ENCODE measurements at places on chromosomes 3 and 15.

GRCh38 chr15:64305261-64305660, 50.7 kb downstream of the CSNK1G1 start:
- no peak for DNase-seq

- no peak for DNase-seq
Measured at GRCh38 chr3:32564195-32564594, 6.5 kb downstream of the DYNC1LI1 start.

DNA sequence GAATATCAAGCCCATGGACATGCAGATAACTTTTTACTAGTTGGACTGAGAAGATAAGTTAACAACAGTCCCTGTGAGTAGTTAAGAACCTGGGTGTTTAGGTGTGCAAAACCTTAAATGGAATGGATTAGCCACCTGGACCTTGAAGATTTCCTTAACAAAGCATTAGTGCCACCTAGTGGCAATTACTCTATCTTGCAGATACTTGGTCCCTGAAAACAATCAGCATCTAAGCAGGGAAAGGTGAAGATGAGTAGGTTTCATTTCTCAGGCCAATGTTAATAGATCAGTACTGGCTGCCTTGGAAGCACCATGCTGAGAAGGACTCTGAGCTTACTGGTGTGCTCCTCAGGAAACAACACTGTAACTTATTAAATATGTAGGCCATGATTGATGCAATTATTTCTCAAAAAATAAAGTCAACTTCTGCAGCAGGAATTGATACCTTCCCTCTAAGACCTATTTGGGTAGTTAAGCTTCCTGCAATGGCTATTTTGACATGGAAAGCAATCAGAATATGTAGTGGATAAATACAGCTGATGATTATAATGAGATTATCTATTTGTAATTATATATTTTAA, 329.4 kb downstream of the TBC1D5 start:
- peak; percentile 21 for DNase-seq

DNA sequence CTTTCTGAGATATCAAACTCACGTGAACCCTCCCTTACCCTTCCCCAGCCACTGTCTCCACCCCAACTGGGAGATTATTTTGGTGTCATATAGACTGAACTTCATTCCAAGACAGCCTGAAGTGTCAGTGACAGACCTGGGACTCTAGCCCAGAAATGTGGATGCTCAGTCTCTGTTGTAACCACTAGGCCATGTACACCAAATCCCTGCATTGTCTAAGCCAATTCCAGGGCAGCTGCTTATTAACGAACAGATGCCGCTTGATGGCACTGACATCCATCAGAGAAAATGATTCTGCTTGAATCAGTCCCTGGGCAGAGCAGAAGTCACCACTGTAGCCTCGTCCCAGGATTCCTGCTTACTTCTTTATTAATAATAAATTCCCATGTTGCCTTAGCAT, 305.5 kb downstream of the GRM7 start:
- DNase-seq = no peak

DNA sequence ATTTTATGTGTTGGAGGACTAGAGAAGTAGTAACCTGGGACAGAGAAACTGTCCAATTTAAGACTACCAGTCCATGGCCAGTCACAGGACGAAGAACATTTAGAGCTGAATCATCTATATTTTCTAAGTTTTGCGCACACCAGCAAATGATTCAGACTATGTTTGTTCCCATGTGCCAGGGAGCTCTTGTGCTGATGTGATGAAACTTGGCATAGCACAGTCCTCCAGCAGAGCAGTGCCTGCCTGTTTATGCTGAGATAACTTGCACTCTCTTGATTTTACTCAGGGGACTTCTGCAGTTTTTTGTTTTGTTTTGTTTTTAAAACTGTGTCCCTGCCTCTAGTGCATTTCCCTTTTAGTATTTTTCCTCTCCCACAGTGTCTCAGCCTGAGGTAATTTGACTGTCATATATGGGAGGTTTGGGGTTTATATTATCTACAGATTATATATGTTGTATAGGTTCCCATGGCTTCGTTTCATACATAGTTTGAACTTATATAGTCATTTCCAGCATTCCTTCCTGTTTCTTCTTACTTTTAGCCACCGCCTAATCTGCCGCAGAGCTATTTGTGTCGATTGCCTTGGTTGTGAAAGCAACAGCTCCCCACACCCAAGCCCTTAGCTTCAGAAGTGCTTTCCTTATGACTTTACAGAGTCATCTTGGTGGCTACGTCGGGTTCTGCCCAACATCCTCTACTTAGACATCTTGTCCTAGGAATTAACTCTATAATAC, 45.5 kb downstream of the PPM1L start:
- DNase-seq = no peak

DNA sequence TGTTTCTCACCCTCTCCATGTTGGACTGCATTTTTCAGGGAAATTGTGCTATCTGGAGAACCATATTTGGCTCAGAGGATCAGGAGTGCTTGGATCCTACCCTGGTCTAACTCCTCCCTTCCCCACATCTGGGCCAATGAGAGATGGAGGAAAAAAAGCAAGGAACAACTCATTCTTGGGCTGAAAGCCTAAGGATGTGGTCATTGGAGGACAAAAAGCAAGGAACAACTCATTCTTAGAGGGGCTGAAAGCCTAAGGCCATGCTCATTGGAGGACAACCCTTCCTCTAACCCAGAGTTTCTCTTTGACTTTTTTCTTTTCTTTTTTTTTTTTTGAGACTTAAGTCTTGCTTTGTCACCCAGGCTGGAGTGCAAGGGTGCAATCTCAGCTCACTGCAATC, 48.6 kb upstream of the CHRNB4 start:
- no peak for DNase-seq

GRCh38 chr3:195097331-195098255, 173.4 kb downstream of the XXYLT1 start:
- no peak for DNase-seq

DNA sequence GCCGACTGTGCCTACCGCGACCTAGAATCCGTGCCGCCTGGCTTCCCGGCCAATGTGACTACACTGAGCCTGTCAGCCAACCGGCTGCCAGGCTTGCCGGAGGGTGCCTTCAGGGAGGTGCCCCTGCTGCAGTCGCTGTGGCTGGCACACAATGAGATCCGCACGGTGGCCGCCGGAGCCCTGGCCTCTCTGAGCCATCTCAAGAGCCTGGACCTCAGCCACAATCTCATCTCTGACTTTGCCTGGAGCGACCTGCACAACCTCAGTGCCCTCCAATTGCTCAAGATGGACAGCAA, 1.4 kb downstream of the ISLR start:
- DNase-seq = no peak

GRCh38 chr15:95793231-95793630, 537.3 kb upstream of the NR2F2 start:
- no peak for DNase-seq

DNA sequence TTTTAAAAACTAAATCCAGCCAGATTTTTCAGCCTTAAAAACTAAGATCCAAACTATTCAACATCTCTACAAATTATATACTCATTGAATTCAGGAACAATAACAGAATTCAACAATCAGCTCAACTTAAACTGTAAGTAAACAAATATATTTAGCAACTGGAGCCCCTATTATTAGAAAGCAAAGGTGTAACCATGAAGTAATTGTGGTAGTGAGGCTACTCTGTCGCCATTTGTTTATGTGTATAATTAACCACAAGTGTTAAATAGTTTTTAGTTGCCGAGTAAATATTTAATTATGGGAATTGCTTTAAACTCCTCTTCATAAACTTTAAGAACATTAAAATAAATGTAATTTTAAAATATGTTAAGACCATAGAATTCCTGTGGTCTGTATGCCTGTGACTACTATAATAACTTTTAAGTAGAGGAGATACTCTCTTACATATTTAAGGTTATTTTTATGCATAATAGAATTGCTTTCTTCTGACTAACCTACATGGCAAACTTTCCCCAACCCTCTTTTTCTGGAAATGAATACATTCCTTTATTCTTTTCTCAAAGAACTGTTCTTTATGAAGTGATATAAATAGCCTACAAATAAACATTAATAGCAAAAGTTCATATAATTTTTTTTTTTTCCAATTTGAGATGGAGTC, 51.2 kb downstream of the MFN1 start:
- DNase-seq = no peak

- no peak for DNase-seq
Measured at GRCh38 chr3:113165841-113166240, 45.5 kb upstream of the BOC start.

DNA sequence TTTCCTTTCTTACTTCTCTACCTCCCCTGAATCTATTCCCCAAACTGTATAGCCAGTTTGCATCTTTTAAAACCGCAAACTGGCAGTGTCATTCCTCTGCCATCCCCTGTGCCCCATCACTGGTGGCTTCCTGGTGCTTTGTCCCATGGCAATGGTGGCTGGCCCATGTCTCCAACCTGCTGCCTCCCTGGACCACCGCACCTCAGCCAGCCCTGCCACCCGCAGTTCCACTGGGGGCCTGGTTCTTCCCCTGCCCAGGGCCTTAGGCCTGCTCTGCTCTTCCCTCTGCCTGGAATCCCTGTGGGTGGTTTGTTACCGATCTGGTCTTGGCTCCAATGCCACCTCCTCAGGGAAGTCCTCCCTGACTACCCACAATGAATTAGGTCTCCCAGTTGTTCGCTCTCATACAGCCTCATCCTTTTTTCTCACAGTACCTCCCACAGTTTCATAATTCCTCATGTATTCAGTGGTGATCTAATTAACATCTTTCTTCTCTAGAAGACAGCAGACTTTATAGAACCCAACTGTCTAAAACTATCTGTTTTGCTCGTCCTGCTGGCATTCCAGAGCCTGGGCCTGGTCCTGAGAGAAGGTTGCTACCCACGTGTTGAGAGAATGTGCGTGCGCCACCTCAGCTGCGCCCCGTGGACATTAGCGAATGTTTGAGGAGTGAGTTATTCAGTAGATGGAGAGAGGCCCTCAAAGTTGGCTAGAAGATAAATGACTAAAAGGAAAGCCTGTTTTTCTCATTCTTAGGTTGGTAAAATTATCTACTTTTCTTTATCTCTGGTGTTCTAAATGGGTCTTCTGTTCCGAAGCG, 130.1 kb downstream of the DNAJB8 start:
- no peak for DNase-seq

- DNase-seq = no peak
Measured at GRCh38 chr3:144121661-144122060, 150.0 kb downstream of the DIPK2A start.

DNA sequence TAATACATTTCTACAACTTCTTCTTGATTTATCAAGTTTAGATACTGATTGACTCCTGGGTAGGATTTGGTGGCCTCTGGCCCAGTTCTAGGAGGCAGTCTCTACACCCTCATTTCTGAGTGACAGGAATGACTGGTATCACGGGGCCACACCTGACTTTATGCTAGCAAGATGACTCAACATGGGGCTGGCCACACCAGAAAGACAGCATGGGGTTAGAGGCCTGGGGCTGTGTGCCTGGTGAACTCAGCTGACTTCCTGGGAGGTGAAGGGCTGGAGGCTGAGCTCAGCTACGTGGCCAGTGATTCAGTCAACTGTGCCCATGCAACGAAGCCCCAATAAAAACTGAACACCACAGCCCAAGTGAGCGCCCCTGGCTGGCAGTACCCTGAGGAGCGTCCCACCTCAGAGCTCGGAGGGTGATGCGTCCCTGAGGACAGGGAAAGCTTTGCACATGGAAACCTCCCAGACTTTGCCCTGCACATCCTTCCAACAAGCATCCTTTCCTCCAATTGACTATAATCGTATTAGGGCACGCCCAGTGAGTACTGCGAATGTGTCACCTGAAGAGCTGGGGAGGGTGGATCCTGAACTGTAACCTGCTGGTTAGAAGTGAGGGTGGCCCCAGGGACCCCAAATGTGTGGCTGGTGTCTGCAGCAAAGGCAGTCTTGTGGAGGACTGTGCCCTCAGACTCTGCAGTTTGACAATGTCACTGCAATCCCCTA, 57.2 kb downstream of the NIPA2 start:
- no peak for DNase-seq

- no peak for DNase-seq
Measured at GRCh38 chr3:8491271-8492144, 10.1 kb upstream of the LMCD1 start.

- no peak for DNase-seq
Measured at GRCh38 chr3:73484656-73485248, 140.0 kb downstream of the PDZRN3 start.

DNA sequence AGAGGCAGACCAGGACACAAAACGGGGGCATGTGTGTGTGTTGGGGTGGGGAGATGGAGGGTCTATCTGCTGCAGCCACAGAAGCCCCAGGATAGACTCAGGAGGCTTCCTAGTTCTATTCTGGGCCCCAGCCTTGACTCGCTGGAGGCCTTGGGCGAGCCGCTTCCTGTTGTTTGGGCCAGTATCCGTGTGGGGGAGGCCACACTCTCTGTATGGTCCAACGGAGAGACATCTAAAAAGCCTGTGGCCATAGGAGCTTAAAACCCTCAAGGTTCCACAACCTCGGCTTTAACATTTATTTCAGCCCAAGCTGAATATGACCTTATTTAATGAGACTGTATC, 32.8 kb downstream of the POC1A start:
- DNase-seq = no peak

DNA sequence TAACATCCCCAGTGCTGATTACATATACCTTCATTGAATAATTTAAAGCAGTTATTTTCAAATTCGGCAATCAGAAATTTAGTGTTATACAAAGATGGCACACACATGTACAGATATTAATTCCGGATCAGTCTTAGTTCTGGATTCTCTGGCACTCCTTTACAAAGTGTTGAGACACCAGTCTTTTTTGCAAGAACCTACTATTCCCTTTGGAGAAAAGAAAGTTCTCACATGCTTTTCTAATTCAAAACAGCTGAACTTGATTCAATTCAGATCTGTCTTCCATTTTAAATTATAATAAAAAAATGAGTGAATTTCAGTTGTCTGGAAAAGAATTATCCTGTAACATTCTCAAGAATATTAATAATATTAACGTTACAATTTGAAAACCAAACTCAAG, 20.4 kb downstream of the CCDC191 start:
- no peak for DNase-seq

- no peak for DNase-seq
Measured at GRCh38 chr15:66560856-66561525, 4.8 kb downstream of the LCTL start.

GRCh38 chr3:18988614-18989229, 159.6 kb upstream of the KCNH8 start:
- DNase-seq = peak; percentile 18

GRCh38 chr3:184662187-184662586, 49.7 kb downstream of the MAGEF1 start:
- no peak for DNase-seq

GRCh38 chr3:62416144-62416543, 42.8 kb upstream of the FEZF2 start:
- DNase-seq = no peak

DNA sequence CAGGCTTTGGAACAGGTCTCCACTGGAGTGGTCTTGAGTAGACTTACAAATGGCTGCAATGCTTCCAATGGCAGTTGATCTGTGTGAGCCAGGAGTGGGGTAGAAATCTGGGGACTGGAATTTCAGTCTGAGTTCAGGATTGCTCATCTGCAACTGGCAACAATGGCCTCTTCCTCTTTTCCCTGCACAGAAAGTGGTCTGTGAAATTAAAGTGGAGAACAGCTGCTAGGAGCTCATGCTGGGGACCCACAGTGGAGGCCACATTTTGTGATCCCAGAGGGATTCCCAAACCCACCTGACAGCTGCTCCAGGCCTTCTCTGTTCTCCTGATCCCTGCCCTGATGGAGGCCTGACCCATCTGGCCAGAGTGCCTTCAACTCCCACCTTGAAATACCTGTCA, 49.6 kb downstream of the CEMIP start:
- no peak for DNase-seq
